ENCODE measurements at places on chromosomes 5 and 9.

- no peak for DNase-seq
These were observed 16.8 kb downstream of the AFAP1L1 start for GRCh38 chr5:149288436-149288835.

- no peak for DNase-seq
These were observed 104.7 kb downstream of the KCTD16 start for GRCh38 chr5:144275329-144275728.

DNA sequence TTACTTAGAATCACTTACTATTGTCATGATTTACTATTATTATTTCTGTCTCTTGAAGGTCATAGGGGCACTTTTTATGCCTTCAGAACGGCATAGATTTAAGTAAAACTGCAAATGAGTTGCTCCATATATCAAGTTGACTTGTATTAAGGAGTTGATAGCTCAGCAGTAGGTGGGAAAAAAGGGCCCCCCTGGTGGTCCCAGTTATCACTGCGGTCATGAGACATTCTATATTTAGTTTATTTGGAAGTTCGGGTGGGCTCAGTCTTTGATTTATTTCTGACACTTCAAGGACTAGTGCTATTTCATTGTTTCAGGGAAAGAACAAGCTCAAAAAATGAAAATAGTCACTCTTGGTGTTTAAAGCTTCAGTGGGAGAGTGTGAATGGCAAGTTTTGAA lies 159.3 kb downstream of the SLC24A2 start:
- DNase-seq, result peak; percentile 9

GRCh38 chr5:120139039-120139438 lies 325.1 kb upstream of the PRR16 start:
- DNase-seq, result peak; percentile 71

GRCh38 chr5:98064118-98064685 lies 709.3 kb upstream of the RGMB start:
- no peak for DNase-seq

- no peak for DNase-seq
These were observed 11.1 kb downstream of the FGF1 start for GRCh38 chr5:142674531-142675469.

GRCh38 chr5:160048131-160048530 lies 39.2 kb downstream of the TTC1 start:
- DNase-seq, result no peak

- DNase-seq, result no peak
These were observed 215.0 kb upstream of the PANK3 start for GRCh38 chr5:168793841-168794837.

- DNase-seq, result no peak
These were observed 433.7 kb downstream of the ENC1 start for GRCh38 chr5:74206579-74207550.

GRCh38 chr9:113618836-113619490 lies 155.4 kb downstream of the RGS3 start:
- no peak for DNase-seq

DNA sequence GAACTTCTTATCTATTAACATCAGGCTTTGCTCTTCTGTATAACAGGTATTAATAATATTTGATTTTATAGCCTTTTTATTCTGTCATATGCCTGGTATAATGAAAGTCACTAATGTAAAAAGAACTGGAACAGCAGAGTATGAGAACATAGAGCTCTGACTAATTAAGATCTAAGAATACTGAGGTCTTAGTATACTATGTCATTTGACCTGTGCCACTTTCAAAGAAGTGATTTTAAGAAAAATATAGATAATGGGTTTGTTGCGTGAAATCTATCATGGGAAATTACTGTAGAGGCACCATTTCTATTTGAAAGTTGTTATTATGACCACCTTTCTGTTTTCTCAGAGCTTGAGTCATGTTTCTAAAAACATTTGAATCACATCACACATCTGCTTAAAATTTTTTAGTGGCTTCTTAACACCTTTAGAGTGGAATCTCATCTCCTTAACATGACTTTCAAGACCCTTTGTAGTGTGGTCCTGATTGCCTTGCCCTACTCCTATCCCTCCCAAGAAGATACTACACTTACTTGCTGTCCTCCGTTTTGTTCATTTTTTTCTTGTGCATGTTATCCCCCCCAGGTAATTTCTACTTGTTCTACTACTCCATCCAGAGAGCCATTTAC lies 14.3 kb downstream of the WDR36 start:
- no peak for DNase-seq

- no peak for DNase-seq
These were observed 283.4 kb upstream of the IRX2 start for GRCh38 chr5:3034881-3035280.

GRCh38 chr9:99044827-99045226 lies 60.1 kb upstream of the TGFBR1 start:
- DNase-seq, result no peak

DNA sequence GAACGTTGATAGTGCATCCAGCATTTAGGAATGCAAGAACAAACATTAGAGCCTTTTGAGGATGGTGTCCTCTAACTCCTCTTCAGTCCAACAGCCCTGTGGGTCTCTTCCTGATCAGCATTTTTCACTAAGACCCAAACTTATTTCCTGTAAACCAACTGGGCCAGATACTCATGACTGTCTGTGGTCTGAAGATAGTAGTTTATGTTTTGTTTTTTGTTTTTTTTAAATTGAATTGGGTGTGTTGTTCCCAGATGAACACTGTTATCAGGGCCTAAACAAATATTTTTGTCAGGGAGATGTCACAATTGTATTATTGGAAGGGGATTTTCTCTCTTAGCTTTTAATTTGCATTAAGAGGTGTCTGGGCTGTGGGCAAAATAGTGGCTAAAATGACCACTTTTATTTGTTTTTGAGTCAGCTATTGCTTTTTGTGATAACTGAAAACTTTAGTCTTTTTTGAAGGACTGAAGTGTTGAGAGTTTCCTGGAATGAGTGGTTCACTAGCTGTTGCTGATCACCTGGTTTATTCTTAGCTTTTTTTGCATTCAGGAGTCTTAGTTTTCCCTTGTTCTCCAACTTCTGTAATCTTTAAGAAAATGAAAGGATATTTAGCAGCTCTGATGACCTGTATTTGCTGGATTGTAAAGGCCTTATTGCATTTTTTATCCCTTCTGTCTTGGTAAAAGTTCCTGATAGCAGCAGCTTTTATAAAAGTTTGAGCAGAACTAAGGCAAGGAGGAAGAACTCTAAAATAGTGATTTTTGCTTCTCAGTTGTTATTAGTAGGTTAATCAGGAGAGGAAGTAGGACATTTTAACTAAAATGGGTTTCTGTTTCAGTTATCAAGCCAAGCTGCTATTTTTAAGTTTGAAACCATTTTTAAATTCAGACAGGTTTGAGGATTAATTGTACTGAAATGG lies 5.5 kb downstream of the MAN2A1 start:
- peak; percentile 51 for DNase-seq

DNA sequence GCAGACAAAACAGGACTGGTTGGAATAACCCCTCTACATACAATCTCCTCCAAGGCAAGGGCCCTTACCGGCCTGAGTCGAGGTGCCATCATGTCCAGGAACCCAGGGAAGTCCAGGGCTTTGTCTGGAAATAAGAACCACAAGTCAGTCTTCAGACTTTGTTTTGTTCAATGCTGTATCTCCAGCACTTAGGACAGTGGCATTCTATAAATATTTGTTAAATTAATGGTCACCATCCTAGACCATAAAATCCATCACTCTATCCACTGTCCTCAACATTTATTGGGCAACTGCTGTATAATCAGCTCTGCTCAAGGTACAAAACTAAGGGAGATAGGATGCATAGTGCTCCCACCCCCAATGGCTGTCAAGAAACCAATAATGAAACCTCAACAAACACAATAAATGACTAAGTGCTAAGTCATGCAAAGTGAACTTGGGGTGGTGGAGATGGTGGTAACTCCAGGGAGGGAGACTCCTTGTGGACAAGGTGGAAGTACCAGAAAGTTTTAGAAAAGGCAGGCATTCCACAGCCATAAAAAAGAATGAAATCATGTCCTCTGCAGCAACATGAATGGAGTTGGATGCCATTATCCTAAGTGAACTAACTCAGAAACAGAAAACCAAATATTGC lies 5.0 kb downstream of the RELL2 start:
- DNase-seq, result peak; percentile 68

Measured in hematopoietic multipotent progenitor cell treated with erythropoietin and hydrocortisone succinate and interleukin-3 and kit ligand, for 4 days (in vitro differentiated cells).